ENCODE measurements at places on chromosomes 5 and 9. TPM values are rescaled to one million over a fixed set of nuclear protein-coding genes. Genes with fewer than 3 reads are reported as not detected.

Gene GLIPR2
- total RNA-seq, result 18.4 TPM

Gene SPARC
- total RNA-seq, result 0.67 TPM

Gene UBE2D2
- 289 TPM for total RNA-seq

- no peak for DNase-seq
These were observed 627.1 kb upstream of the WWC1 start for GRCh38 chr5:167664222-167664804.

- DNase-seq, result no peak
These were observed 60.1 kb downstream of the LMX1B start for GRCh38 chr9:126673689-126674364.

- DNase-seq, result no peak
These were observed 18.6 kb upstream of the CFAP95 start for GRCh38 chr9:69801989-69802388.
